Dermis lymphatic vessel endothelial cell (primary cell): ENCODE measurements at places on chromosomes 6 and 20. TPM values are rescaled to one million over a fixed set of nuclear protein-coding genes. Genes with fewer than 3 reads are reported as not detected.

Gene ELOVL4
- 0.11 and 0.60 TPM in 2 replicates for total RNA-seq

Gene HAO1
- total RNA-seq: not detected in 2 replicates

Gene MDFI
- total RNA-seq: 27.0 and 51.8 TPM in 2 replicates

Gene ZNF391
- 0.26 and 0.33 TPM in 2 replicates for total RNA-seq

Gene RRAGD
- total RNA-seq: 0.43 and 0.76 TPM in 2 replicates

Gene SAMD3
- not detected in 2 replicates for total RNA-seq

Gene TUBB2B
- 0.60 and 1.6 TPM in 2 replicates for total RNA-seq

Gene MMP24
- total RNA-seq: 0.09 and 0.11 TPM in 2 replicates

Gene NT5E
- 72.6 and 114 TPM in 2 replicates for total RNA-seq

Gene CALHM6
- total RNA-seq: 3.7 and 4.2 TPM in 2 replicates

Gene GATA5
- total RNA-seq: under 0.01 TPM in 1 of 2 replicates, not detected in the other

Gene FNDC11
- total RNA-seq: 1.2 and 2.1 TPM in 2 replicates

Gene ZNF831
- 0.17 and 0.22 TPM in 2 replicates for total RNA-seq
